ENCODE measurements at places on chromosomes 6 and 20.
A peak's percentile ranks its signal among the peaks of the same experiment; 100 is the strongest.

- DNase-seq: no peak
Observed at GRCh38 chr6:162119341-162119740, 608.2 kb downstream of the PRKN start.

GRCh38 chr6:110643175-110643574, 166.8 kb upstream of the SLC22A16 start:
- DNase-seq: no peak

DNA sequence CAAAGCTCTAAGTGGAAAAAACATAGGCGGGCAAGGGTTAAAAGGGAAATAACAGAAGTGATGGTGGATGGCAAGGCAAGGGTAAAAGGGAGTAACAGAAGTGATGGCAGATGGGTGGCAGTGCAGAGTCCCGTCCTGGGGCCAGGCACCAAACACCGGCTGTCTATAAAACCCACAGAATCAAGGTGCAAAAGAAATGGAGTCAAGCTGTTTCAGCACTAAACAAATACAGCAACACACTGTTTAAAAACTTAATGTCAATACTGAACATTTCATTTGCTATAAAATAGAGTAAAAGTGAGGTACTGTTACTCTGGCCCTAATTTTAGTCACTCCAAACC, 87.6 kb downstream of the MAN1A1 start:
- no peak for DNase-seq

- DNase-seq: no peak
Observed at GRCh38 chr6:149363154-149363553, 36.9 kb upstream of the SUMO4 start.

- DNase-seq: no peak
Observed at GRCh38 chr20:25470045-25470444, 62.6 kb downstream of the GINS1 start.

DNA sequence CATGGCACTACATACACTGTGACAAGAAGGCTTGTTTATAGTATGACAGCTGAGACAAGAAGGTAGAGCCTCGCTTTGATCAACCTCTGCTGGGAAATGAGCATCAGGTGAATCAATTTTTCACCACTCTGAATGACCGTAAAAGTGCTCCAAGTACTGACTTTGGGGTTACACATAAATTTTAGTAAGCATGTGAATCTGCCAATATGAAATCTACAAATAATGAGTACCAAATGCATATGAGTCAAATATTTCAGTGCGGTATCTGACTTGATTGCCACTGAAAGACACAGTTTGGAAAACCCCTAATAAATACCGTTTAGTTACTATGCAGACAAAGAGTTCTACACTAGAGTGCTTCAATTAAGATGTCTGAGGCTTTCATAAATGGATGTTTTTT, 77.8 kb downstream of the ATG5 start:
- DNase-seq: no peak

- DNase-seq: no peak
Observed at GRCh38 chr6:43972179-43972912, 154.9 kb downstream of the MRPL14 start.

DNA sequence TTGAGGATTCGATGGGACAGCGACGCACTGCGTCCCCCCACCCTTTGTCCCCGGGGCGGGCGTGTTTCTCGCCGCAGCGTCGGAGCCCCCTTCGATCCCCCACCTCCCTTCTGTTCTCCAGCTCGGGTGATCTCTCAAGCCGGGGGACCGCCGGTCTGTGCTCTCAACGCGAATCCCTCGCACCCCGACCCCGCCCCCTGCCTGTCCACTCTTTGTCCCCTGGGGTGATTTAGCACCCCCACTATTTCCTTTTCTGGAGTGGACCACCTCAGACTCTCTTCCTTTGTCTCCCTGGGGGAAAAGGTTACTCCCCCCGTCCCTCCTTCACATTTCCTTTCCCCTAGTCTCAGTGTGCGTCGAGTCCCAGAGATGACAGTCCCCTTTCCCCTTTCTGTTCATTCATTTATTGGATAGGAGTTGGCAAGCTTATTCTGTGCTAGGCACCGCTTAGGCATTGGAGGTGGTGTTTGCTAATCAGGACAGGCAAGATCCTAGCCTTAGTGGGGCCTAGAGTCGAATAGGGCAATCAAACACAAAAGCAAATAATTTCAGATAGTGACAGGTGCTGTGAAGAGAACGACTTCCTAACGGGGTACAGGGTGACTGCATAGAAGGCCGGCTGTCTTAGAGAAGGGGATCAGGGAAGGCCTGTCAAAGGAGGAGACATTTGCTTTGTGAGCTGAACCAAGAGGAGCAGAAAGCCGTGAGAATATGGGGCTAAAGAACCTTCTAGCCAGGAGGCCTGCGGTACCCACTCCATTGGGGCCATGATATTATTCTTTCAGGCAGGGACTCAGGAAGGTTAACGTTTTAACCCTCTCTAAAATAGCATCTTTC, 741 bp downstream of the PTPN1 start:
- no peak for DNase-seq

DNA sequence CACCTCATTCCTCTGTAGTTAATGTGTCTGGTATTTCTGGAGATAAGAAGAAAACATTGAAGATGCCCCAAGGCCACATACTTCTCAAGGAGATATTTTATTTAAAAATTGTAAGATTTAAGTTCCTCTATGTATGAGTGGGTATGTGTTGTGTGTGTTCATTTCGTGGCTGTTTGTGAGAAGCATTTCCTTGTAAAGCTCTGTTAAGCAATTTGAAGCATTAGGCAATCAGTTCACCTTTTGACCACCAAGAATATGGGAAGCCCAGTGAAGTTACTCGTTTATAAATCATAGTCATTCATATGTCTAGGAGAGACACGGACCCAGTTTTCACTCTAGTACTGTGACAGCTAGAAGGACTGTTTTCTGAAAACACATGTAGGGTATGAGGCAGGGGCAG, 717.6 kb upstream of the MAP3K7 start:
- DNase-seq: no peak

DNA sequence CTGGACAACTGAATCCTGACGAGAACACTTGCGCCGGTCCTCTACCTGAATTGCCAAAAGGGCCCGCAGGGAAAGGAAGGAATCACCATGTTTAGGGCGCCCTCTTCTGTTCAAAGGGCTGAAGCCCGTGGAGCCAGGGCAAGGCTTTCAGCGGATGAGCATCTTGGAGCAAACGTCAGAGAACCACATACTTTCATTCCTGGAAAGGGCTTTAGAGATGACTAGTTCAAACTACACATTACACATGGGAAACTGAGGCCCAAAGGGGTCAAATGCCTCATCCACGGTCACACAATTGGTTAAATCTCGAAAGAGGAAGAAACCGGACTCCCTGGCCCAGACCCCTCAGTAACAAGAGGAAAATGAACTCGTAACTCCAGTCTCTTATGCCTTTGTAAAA, 11.5 kb upstream of the ZNF133 start:
- DNase-seq: peak; percentile 46

DNA sequence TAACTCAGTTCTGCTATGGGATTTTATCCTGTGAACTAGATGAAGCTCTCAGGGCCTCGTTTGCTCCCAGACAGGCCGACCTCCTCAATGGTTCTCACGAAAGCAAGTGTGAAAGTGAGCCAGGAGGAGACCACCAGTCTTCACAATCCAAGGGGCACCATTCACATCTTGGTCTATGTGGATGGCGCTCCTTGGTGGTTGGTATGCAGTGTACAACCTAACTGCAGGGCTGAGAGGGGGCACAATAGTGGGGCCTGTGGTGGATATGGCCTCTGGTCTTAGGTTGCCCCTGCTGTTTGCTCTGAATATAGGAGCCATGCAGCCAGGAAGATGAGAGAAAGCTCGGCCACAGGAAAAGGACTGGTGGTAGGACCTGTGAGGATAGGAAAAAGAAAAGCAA, 24.7 kb downstream of the TRIM26 start:
- no peak for DNase-seq

- DNase-seq: no peak
Observed at GRCh38 chr6:117280922-117281321, 15.6 kb downstream of the VGLL2 start.

- no peak for DNase-seq
Observed at GRCh38 chr6:149190224-149190831, 127.2 kb upstream of the TAB2 start.

DNA sequence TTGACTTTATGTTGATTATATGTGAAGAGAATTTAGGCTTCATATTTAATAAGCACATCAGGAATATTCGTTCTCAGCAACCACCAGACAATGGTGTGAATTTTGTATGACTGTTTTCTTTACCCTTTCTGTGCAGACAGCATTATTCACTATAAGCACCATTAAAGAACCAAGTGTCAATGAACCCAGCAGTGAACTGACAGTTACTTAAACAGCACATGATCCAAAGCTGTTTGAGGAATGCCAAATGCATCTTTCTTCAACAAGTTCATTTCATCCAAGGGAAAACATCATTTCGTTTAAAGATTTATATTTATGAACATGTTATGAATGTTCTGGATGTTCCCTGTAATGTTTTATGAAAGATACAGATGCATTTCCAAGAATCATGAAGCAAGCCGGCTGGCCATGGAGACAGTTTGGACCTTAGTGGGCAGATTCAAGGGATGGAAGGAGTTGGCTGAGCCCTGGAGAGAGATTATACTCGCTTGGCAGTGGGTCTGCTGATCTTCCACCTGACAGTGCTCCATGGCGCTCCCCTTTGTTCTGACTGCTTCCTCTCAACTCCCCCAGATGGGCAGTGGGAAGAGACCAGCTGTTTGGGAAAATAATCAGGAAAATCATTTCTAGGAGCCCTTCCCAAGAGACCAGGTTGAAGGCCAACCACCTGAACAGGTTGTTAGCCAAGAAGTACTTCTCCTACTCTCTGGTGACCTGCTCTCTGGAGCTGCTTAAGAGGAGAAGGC, 326.0 kb upstream of the RSPO3 start:
- DNase-seq: no peak

DNA sequence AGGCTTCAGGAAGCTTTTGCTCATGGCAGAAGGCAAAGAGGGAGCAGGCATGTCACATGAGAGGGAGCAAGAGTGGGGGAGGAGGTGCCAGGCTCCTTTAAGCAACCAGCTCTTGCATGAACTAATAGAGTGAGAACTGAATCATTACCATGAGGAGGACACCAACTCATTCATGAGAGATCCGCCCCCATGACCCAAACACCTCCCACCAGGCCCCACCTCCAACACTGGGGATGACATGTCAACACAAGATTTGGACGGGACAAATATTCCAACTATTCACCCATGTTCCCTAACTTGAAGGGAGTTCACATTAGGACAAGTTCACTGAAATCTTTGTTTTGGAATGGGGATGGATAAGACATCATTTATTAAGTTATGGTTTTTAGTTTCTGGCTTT, 155.2 kb upstream of the ESR1 start:
- no peak for DNase-seq

DNA sequence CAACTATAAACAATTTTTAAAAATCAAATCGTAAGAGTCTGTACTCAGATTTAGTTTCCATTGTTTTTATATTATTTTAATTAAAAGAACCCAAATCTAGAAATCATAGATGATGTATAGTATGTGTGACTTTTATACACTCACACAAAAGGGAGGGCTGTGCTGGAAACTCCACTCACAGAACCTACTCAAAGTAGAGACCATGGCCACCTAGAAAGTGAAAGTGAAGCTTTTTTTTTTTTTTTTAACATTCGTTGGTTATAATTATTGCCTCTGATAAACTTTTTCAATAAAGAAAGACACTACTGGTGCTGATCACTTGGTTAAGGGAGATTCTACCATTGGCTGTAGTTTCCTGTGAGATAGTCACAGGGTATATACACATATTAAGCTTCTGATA, 37.9 kb upstream of the PRL start:
- no peak for DNase-seq

GRCh38 chr20:18815194-18815942, 1.8 kb downstream of the SCP2D1 start:
- no peak for DNase-seq

DNA sequence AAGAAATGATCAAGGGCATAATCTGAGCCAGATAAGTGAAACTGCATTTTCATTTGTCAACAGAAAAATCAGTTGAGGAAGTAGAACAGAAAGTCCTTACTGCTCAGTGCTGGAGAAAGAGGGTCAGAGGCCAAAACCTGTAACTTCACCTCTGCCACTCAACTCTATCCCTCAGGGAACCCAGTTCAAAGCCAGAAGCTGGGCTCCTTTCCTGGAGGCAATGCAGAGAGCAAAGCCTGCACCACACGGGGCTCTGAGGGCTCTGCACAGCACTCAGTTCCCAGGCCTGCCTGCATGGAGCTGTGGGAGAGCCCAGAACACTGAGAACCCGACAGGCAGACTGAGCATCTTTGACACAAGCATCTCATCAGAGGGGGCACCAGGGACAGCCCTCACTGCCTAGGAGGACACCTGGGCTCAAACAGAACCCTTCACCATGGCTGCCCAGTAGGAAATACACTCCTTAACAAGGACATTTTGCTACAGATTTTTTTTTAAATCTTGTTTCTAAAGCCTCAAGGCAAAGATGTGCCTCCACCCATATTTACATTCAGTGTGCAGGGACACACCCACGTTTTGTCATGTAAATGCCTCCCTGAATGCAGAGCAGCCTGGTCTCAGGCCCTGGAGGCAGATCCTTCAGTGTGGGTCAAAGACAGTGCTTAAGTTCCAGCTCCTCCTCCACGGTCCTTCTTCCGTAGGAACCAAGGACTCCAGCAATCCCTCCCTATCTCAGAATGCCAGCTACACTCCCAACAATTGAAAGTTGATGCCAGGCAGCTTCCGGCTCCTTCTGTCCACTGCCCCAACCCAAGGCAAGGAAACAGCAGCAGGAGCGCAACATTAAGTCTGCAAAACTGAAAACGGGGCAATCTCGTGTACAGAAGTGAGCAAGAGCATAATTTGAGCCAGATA, 6.6 kb downstream of the RNASET2 start:
- no peak for DNase-seq

DNA sequence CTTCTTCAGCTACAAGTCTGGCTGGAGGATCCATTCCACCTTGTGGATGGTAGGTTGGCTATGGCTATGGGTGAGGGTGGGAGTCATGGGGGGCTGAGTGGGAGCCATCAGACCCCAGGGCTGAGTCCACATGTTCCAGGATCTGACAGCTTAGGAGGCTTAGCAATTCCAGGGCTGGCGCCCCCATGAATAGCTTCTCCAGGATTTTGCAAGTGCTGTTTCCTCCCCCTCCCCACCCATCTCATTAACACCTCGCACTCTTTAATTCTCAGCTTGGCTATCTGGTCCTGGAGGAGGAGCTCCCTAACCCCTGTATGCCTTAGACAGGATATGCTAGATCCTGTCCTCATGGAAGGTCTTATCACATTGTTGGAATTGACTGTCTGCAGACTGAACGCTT, 39.0 kb upstream of the ANGPT4 start:
- no peak for DNase-seq
